ENCODE measurements at places on chromosomes 2 and 18.

DNA sequence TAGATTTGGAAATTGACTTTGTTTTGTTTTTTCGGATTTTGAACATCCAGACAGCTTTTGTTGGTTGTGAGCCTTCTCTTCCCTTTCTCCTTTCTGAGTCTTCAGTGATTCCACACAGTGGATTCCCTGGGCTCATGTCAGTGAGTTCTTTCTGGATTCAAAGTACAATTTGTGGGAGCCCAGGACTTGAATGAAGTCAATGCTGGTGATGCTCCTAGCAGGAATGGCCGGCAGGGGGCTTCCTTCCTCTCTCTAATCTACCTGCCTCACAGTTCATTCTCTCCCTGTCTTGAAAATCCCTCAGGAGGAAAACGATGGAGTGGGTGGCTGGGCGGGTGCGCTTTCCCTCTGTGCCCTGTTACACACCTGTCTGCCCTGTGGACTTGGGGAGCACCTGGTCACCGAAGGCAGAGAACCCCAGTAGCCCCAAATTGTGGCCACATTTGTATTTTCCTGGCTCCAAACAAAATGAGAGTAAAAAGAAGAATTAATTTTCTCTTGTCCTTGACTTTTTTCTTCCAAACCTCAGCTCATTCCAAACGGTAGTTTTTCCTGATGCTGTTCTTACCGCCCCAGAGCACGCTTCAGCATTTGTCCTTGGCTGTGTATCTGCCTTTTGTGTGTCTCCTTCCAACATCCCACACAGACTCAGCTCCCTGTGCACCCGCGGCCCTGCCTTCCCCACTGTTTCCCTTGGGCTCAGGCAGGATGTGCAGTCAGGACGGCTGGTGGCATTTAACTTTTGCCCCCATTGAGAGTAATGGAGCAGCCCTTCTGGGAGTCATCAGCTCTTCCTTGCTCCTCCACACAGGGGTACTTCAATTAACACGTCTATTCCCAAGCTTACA is 86.6 kb downstream of the MARCO start:
- peak; percentile 13 for DNase-seq

GRCh38 chr2:106886916-106887758 is 1.2 kb upstream of the ST6GAL2 start:
- no peak for DNase-seq

DNA sequence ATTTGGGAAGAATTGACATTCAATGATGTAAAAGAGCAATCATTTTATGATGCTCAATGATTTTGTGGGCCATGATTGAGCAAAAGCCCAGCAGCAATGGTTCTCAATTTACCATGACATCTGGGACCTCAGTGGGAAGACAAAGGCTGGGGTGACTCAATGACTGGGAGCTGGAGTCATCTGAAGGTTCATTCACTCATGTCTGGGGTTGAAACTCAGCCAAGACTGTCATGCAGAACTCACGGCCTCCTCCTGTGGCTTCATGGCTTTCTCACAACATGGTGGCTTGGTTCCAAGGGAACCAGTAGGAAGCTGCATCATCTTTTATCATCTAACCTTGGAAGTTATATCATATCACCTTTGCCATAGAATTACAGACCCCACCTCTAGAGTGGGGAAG is 45.1 kb upstream of the CD226 start:
- no peak for DNase-seq

DNA sequence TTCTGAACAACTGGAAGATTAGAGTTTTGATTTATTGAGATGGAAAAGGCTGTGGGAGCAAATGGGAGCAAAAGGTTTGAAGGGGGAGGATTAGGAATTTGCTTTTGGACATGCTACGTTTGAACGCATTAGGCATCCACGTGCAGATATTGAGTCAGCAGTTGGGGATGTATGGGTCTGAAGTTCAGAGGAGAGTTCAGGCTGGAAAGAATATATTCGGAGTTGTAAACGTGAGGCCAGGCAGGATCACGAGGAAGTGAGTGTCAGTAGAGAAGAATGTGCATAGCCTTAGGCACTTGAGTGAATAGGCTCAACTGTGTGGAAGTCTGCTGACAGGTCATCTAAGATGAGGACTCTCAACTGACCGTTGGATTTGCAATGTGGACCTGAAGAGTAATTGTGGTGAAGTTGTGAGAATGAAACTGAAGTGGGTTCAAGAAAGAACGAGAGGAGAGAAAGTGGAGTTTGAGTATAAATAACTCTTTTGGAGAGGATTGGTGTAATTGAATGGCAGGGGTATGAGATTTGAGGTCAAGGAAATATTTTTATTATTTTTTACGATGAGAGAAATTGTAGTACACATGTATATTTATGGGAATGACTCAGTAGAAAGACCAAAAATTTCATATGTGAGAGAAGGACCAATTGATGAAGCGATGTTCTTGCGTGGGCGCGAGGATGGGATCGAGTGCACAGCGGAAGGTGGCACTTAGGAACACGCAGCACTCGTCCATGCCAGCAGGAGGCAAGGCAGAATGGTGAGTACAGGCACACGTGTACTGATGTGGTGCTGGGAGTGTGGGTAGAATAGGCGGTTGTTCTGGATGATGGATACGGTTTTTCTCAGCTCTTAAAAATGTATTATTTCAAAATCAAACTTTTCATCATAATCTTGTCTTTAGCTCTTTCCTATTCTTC is 40.5 kb upstream of the POLE4 start:
- DNase-seq = no peak

DNA sequence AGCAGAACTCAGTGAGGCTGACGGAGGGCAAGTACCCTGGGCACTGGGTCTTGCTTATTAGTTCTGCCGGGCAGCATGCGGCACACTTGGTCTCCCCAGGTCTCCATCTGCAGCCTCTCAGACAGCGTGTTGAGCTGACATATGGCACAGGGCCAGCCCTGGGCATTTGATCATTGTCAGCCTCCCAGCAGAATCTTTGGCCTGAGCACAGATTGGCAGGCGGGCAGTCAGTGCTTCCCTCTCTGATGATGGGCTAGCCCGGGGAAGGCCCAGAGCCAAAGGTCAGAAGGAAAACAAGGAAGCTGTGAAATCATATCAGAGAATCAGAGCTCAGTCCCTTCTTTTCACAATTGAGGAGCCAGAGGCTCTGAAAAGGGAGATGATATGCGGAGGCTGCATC is 150.1 kb upstream of the LRRTM1 start:
- DNase-seq = no peak

DNA sequence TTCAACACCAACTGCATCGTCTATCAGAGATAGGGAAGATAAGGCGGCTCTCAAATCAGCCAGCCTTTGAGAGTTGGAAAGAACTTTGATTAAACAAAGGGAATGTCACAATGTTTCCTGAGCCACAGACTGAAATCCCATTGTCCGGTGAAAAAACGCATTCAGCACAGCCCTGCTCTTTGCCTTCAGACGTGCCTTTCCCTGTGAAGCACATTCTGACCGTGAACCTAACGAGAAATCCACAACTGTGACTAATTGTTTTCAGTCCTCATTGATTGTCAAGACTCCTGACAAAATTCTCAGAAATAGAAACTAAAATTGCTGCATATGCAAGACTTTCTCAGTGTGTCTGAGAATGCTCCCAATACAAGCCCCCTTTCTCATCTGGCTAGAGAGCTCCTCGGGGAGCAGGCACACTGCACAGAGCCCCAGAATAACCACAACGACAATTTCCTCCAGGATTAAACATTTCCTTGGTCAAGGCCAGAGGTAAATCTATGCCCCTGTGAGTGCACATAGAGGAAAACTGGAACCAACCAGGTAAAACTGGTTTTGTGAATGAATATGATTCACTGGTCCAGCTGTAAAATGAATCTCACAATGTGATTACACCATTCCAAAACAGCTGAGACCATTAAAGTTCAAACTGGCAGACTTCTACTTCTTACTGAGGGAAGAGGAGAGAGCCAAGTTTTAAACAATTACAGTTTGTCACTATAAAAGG is 561.9 kb upstream of the ID2 start:
- no peak for DNase-seq

- peak; percentile 85 for DNase-seq
Observed at GRCh38 chr2:208254118-208254870, 577 bp downstream of the IDH1 start.

DNA sequence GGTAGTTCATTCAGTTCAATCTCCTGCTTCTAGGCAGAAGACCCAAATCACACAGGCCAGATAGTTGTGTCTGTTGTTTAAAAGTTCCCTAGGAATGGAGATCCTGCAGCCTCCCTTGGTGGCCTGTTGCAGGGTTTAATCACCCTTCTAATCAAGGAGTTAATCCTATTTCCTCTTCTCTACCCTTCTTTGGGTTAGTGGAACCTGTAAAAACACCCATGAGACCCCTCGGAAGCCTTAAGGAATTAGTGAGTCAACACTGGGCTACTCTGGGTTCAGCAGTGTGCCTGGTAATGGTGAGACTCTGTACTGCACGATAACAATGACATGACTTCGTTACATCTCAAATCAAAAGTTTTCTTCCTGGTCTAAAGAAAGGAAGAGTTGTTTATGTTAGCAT is 217.6 kb upstream of the NRP2 start:
- no peak for DNase-seq

DNA sequence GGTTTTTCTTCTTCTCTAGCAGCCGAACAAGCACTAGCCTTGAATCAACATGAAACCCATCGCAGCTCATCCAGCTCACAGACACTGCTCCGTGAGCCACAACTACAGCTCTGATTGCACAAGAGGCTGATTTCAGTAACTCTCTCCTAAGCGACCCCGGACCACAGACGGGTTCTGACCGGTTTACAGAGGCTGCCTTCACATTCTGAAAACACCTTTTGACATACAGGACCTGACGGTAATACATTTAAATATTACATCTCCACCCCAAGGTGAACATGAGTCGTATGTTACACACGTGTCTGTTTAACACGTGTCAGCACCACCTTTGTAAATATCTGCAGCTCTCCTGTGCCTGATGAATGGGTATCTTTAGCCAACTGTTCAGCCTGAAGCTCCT is 120.7 kb downstream of the TMEM18 start:
- DNase-seq = no peak

Data from stimulated activated CD4-positive, alpha-beta T cell treated with anti-CD3 and anti-CD28 coated beads, Interleukin-2, amount 100 ng/mL, for 24 hours (primary cell).